ENCODE measurements at places on chromosomes 16 and 17.
A peak's percentile ranks its signal among the peaks of the same experiment; 100 is the strongest.

DNA sequence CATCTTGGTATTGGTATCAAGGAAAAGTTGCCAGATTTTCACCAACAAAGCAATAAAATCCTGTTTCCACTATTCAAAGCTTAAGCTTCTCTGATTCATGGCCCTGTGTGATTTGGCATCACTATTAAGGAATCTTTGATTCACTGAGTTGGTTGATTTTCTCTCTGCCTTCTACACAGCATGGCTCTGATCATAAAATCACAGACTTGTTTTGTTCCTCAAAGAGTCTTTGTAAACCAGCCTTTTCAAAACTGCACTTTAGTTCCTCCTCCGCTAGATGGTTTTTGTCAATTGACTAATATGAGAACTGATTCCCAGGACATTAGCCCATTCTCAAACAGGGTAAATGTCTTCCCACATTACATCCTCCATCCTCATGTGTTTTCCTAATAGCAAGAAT, 197.6 kb downstream of the DNAH9 start:
- DNase-seq = no peak

- DNase-seq = no peak
Observed at GRCh38 chr17:32256012-32256700, 9.5 kb upstream of the RHBDL3 start.

DNA sequence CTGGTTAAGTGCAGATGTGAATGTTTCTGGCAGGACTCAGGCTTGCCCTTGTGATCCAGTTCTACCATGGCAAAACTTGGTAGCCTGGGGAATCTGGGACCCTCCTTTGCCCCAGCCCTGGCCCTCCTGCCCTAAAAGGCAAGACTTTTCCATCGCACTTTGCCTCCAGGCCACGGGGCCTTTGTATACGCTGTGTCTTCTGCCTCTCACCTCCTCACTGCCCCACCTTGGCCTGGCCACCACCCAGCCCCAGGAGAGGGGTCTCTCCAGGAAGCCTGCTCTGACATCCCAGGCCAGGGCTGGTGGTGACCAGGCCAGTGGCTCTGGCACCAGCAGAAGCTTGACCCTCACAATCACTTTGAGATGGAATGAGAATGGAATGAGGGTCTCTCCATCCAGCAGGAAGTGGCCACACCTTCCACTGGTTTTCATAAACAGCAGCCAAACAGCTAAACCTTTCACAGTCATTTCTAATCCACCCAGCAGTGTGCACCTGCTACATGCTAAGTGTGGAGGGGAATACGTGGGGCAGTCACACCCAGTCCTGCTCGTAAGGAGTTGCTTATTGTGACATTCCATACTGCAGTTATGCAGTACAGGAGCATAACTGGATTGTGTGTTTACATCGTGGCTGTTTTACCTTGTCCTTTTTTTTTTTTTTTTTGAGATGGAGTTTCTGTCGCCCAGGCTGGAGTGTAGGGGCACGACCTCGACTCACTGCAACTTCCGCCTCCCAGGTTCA, 1.6 kb upstream of the MRPL38 start:
- DNase-seq = no peak

- no peak for DNase-seq
Observed at GRCh38 chr16:51864575-51864974, 682.4 kb downstream of the TOX3 start.

GRCh38 chr16:5205361-5206040, 107.9 kb upstream of the EEF2KMT start:
- DNase-seq = no peak

- no peak for DNase-seq
Observed at GRCh38 chr17:82248815-82249674, 20.2 kb downstream of the SLC16A3 start.

GRCh38 chr16:56984639-56985038, 4.7 kb upstream of the NLRC5 start:
- DNase-seq = no peak

DNA sequence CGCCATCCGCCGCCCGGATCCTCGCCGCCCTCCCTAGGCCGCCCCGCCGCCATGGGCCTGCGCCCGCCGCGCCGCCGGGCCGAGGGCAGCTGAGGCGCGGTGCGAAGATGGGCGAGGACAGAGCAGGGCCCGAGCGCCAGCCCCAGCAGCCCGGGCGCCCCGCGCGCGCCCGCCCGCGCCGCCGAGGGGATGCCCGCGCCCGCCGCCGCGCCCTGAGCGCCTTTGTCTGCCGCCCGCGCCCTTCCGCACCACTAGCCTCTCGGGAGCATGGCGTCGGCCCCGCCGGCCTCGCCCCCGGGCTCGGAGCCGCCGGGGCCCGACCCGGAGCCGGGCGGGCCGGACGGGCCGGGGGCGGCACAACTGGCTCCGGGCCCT, 278 bp downstream of the RAB11FIP3 start:
- DNase-seq = peak; percentile 4

- peak; percentile 71 for DNase-seq
Observed at GRCh38 chr16:29806099-29806579, at the start of gene MAZ. Gene MAZ (plus strand): TSS chr16:29806529. CDS start chr16:29806702, 173 bp downstream.

- DNase-seq = no peak
Observed at GRCh38 chr17:49359990-49360795, 1.9 kb downstream of the ZNF652 start.

- no peak for DNase-seq
Observed at GRCh38 chr17:41363881-41364280, 5.7 kb downstream of the KRT33B start.

DNA sequence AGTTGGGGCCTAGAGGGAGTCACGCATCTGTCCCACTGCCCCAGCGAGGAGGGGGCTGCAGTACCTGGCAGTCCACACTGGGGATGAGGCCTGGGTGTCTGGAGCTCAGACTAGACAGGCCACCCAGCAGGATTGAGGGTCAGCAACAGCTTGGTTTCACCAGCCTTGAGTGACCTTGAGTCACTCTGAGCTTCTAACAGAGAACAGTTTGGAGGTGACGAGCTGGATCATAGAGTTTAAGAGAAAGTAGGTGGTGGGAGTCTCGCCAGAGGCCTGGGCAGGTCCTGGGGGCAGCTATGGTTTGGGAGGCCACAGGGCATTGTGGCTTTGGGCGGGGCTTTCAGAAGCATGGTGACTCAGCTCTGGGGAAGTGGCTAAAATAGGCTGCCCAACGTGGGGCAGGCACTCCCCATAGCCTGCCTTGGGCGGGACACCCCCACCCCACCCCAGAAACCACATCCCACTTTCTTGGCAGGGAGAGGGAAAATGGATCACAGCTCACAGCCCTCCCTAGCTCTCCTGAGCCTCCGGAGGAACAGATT, 20.5 kb downstream of the CDC42EP4 start:
- peak; percentile 89 for DNase-seq

- no peak for DNase-seq
Observed at GRCh38 chr16:9761870-9762269, 420.4 kb downstream of the GRIN2A start.

- no peak for DNase-seq
Observed at GRCh38 chr17:40471846-40472732, 28.8 kb downstream of the IGFBP4 start.

DNA sequence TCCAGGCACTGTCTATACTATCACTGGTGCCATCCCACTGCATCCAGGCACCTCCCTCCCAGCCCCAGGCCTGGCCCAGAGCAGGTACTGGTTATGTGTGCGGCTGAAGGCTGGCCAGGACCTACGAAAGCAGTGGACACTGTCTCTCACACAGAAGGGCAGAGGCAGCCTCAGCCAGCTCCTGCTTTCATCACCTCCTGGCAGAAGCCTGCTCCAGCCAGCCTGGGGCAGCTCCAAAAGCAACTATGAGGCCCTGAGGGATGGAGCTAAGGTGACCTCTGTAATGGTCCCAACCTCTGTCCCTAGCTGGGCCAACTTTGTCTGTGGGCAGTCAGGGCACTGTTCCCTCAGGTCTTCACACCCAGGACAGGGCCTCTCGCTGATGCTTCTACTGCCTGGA, 18.8 kb downstream of the HSD11B2 start:
- no peak for DNase-seq

GRCh38 chr17:8822401-8823035, 23.4 kb upstream of the MFSD6L start:
- DNase-seq = no peak

GRCh38 chr16:23359092-23359760, 57.1 kb downstream of the SCNN1B start:
- no peak for DNase-seq

DNA sequence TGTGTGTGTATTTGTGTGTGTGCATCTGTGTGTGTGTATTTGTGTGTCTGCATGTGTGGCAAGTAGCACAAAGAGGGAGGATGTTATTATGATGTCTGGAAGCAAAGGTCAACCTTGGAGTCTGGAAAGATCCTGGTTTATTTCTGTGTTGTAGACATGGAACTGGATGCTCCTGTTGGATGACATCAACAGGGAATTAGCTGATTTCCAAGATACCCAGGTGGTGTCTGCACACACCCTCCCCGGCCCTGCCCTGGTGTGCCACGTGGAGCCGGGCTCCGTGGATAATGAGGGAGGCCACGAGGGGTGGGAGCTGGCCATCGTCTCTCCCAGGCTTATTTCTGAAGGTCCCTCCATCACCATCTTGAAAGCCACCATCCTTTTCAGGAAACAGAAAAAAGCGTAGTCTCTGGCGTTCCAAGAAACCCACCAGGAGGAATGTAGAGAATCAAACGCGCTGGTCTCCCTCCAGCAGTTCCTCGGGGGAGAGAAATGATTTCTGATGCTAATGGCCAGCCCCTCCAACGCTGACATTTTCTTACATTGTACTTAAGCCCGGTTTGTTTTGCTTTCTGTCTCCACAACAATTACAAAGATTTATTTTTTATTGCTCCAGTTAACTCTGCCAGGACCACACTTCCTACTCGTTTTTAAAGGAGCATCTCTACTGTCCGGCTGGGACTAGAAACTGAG, 93.3 kb downstream of the FOXL1 start:
- no peak for DNase-seq

- no peak for DNase-seq
Observed at GRCh38 chr16:26161461-26162180, 469.9 kb downstream of the HS3ST4 start.

GRCh38 chr17:3750926-3751325, 27.2 kb downstream of the HASPIN start:
- no peak for DNase-seq

DNA sequence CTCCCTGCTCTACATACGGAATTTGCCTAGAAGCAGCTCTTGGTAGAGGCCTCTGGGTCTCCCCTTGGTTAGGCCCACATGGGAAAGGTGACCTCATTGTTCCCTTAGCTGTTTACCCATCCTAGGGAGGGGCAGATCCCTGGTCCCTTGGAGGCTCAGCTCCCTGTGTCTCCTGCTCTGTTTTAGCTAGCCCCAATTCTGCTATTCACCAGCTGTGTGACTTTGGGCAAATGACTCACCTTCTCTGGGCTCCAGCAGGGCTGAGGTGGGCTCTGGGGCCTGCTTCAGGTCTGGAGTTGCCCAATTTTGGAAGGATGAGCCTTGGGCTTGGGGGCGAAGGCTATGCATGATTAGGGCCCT, 3.9 kb downstream of the ABCC3 start:
- DNase-seq = peak; percentile 24

DNA sequence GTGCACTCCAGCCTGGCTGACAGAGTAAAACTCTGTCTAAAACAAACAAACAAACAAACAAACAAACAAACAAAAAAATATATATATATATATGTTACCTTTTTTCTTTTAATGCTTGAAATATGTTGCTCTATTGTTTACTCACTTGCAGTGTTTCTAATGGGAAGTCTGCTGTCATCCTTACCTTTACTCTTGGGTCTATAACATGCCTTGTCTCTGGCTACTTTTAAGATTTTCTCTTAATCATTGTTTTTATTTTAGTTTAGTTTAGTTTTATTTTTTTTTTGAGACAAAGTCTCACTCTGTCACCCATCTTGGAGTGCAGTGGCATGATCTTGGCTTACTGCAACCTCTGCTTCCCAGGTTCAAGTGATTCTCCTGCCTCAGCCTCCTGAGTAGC, 16.1 kb upstream of the TNRC6A start:
- no peak for DNase-seq

DNA sequence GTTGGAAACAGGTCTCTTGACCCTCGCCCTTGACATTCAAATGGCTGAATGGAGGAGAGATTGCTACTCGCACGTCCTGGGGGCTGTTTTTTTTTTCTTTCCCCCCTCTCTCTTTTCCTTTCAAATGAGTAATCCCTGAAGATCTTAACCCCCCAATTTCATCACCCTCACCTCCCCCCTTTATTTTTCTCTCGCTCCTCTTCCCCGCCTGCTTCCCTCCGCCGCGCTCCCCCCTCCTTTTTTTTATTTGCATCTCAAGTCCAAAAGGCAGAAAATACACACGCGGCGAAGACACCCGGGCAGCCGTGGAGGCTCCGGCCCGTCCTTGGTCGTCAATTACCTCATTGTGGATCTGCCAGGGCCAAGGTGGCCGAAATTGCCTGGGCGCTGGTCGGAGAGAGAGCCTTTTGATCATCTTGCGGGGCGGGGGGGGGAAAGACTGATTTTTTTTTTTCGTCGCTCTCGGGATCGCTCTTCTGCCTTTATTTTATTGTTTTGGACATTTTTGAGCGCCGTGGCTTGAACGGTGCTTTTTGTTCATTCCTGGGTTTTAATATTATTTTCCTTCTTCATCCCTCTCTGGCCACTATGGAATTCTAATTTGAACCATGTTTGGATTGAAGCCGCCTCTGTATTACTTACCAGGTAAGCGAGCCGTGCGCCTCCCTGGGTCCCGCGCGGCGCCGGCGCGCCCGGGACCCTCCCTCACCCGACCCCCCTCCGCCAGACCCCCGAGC, 57.2 kb upstream of the GSE1 start:
- DNase-seq = no peak

DNA sequence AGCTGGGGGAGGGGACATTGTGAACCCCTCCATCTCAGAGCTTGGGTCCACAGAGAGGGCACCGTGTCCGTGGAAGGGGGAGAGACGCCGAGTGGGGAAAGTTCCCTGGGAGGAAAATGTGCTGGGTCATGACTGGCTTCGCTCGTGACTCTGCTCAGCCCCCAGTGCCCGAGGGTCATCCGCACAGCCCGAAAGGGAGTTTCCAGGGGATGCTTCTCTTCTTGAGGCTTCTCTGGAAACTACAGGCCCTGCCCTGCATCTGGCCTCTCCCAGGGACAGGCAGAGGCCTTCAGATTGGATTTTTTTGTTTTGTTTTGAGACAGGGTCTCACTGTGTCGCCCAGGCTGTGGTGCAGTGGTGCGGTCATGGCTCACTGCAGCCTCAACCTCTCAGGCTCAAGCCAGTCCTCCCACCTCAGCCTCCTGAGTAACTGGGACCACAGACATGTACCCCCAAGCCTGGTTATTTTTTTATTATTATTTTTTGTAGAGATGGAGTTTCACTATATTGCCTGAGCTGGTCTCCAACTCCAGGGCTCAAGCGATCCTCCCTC, 9.8 kb upstream of the GSE1 start:
- peak; percentile 13 for DNase-seq

GRCh38 chr17:10471858-10472257, 2.5 kb upstream of the MYH4 start:
- no peak for DNase-seq
